ENCODE measurements at places on chromosomes 7 and 10.

DNA sequence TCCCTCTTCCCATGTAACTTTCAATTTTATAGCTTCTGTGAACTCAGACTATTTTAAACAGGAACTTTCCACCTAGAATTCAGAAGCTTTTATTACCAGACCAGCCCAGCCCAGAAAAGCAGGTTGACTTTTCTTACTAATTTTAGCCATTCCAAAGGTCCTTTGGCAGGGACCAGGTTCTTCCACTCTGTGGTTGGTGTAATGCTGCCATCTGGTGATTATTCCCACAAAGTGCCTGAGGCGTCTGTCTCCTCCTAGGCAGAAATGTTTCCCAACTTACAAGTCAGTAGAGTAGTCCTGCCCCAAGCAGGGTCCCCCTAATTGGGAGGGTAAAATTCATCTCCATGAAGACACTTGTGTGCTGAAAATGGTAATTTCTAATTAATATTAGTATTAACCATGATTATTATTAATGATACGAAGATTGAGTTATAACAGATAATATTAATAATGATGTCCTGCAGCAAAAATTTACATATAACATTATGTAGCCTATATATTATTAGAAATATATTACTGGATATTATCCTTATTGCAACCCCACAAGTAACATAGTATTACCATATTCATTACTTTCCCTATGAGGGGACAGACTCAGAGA lies 53.0 kb upstream of the PPP1R17 start:
- DNase-seq: no peak

GRCh38 chr10:8137272-8137681 lies 82.8 kb downstream of the GATA3 start:
- no peak for DNase-seq

GRCh38 chr10:19194866-19195265 lies 146.3 kb downstream of the MALRD1 start:
- DNase-seq: no peak

DNA sequence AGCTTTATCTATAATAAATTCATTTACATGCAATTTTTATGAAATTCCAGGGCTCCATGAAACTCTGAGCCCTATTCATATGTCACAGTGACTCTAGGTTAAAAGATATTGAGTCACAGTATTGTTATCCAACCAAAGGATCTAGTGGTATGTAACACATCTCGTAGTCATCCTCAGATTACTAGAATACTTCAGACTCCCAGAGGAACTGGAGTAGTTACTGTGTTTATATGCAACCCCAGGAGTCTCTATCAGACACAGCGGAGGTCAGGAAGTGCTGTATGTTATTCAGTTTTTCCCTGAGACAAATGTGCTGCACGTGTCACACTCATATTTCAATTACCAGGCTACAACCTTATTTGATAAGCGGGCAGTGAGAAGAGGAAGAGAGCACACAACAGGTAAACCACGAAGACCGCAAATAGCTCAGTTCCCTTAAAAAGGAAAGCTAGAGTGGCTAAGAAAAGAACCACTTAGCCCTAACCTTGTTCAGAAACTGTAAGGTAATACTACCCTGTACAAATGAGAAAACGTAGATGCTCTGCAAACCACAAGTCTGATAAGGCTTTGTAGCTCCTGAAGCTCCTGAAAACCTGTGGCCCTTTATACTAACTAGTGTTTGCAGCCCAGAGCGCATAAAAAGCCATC lies 114.0 kb upstream of the CNTNAP2 start:
- no peak for DNase-seq

GRCh38 chr7:422191-422885 lies 97.3 kb downstream of the PDGFA start:
- DNase-seq: no peak

GRCh38 chr10:113274176-113274829 lies 278.6 kb upstream of the HABP2 start:
- no peak for DNase-seq

GRCh38 chr7:112047421-112047820 lies 158.8 kb downstream of the DOCK4 start:
- DNase-seq: no peak
